Umbilical cord (tissue), 2 donors: ENCODE measurements at places on chromosomes 13 and 19.

GRCh38 chr13:80473695-80474094 is 132.8 kb upstream of the SPRY2 start:
- DNase-seq: no peak

- DNase-seq: no peak
Observed at GRCh38 chr13:112059457-112060281, 7.3 kb upstream of the SOX1 start.

DNA sequence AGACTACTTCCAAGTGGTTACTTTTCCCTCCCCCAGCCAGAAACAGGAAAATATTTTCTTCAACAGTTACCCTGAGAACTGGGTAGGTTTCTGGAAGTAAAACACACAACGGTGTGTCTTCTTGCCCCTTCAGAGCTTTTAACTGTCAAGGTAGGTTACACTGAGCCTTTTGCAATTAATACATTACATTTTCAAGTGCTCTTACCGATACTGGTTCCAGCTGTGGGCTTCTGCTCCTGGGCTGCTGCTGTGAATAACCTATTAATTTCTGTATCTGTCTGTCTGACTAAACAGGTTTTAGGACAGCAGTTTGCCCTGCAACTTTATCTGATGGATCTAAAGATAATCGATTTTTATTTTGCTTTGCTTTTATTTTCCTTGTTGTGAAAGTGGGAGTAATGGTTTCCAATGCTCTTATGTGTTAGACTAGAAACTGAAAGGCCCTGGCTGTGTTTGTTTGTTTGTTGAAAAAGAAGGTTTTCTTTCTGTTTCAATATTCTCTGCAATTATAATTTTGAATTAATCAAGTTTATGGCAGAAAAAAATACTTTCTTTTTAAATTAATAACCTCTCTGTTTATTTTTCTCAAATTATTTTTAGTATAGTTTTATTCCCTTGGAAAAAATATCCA is 196.7 kb upstream of the SLITRK6 start:
- no peak for DNase-seq

- peak; percentile 88 for DNase-seq
Observed at GRCh38 chr13:30908416-30908980, 2.4 kb downstream of the MEDAG start.

DNA sequence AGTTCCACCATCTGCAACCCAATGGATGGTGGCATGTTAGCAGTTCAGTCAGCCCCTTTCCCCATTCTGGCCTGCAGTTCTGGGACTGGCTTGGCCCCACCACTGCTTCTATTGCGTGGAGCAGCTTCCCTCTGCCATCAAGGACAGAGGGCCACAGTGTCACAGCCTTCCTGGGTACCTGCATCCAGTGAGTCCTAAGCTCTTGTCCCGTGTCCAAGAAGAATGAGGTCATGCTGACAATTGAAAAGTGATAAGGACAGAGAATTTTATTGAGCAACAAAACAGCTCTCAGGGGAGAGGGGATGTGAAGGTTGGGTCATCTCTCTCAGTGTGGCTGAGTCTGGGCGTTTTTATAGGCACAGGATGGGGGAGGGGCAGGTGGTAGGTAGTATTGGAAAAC is 33.5 kb upstream of the SIN3B start:
- DNase-seq: no peak

DNA sequence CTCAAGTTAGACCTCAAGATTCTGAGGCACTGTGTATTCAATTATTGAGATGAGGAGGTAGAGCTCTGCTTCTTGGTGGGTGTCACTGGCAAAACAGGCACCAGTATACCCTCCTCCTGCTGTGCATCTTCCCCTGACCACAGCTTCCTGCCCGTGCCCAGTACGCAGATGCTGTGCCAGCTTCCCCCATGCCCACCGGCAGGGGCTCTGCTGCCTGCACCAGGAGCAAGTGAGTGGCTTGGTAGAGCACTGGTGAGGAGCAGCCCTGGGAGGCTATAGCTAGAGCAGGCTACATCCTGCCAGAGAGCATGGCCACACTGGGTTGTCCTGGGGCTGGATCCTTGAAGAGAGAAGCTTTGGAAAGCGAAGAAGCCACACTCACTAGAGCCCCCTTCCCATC is 21.0 kb upstream of the RNF17 start:
- no peak for DNase-seq

GRCh38 chr13:51839711-51840540 is 5.1 kb downstream of the TMEM272 start:
- no peak for DNase-seq

- DNase-seq: no peak
Observed at GRCh38 chr19:45099467-45100191, 6.7 kb downstream of the PPP1R37 start.

DNA sequence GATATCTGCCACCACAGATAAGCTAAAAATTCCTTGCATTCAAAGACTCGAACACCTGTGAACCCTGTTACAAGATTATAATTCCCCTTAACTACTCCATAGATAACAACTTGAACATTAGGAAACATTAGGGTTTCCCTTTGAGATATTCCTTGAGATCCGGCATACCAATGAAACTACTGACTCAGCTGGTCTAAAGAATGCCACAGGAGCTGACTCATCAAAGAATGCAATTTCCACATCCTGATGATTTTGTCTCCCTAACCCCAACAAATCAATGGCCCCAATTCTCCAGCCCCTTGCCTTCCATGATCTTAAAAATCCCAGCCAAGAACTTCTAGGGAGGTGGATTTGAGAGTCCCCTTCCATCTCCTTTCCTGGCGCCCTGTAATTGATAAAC is 35.6 kb upstream of the ZNF599 start:
- DNase-seq: no peak

DNA sequence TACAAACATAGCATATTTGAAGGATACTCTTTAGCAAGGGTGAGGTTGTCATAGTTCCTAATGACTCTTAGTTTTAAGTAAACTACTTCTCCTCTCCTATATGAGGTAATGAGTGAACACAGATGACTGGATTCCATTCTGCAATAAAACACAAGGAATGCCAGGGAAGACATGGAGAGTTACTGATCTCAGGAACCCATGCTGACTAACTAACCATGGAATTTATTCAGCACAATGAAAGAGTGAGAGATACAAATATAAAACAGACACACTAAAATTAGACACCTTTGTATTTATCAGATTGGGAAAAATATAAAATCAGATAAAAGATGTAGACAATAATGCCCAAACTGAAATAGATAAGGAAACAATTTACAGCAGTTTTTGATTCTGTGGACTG is 1525.9 kb upstream of the SLC10A2 start:
- DNase-seq: peak; percentile 50

GRCh38 chr19:9645472-9645871 is 24.4 kb upstream of the ZNF561 start:
- DNase-seq: no peak

DNA sequence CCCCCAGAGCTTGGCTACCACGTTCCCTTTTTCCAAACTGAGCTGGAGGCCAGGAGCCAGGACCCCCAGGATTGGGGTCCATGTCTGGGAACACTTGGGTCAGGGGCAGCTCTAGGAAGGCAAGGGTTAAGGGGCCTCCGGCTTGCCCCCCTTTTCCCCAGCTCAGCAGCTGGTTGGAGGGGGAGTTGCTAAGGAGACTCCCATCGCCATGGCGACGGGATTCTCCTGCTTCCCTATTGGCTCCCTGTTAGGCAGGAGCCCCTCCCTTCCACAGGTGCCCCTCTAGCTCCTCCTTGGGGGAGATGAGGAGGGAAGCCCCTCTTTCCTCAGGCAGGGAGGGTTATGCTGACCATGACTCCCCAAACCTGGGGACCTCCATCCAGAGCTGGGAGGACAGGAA is 33.9 kb downstream of the PDE4A start:
- DNase-seq: no peak

DNA sequence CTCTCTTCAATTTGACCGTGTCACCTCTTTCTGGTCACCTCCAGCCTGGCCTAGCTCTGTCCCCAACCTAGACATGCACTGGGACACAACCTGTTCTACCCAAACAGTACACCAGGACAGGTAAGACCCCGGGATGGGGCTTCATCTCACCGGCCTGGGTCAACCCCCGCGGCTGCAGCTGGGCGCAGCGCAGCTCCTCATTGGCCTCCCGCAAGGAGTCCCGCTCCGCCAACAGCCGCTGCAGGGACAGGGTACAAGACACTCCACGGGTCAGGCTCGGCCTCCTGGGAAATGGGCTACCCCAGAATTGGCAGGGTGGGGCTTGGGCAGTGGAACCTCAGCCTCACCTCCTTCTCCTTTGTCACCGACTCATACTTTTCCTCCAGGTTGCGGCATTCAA is 7.7 kb downstream of the HOOK2 start:
- no peak for DNase-seq

DNA sequence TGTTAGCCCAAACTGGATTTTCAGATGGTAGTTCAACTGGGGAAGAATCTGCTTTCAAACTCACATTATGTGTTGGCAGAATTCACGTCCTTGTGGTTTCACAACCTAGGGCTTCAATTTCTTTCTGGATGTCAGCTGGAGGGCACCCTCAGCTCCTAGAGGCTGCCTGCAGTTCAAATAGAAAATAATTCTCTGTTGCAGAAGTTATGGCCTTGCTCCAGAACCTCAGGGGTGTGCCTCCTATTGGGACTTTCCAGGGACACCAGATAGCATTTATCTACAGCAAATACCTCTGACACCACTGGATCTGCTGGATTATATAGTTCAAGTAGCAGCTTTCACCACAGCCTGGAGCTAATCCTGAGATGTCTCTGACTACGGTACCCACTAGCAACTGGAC is 11.8 kb upstream of the RB1 start:
- peak; percentile 59 for DNase-seq

GRCh38 chr19:8075158-8076074 is 22.9 kb downstream of the CCL25 start:
- DNase-seq: no peak

GRCh38 chr19:10871711-10872545 is 575 bp downstream of the CARM1 start:
- peak; percentile 43 for DNase-seq
